Mesangial cell (primary cell): ENCODE measurements at places on chromosomes 2 and 18. TPM values are rescaled to one million over a fixed set of nuclear protein-coding genes. Genes with fewer than 3 reads are reported as not detected.

The ASXL3 gene
- 0.33 and 0.76 TPM in 2 replicates for total RNA-seq

The SLC19A3 gene
- 0.16 and 0.51 TPM in 2 replicates for total RNA-seq

The MOCOS gene
- total RNA-seq, result 8.6 and 12.8 TPM in 2 replicates

The UGT1A5 gene
- not detected in 2 replicates for total RNA-seq

The LHCGR gene
- total RNA-seq, result not detected in 2 replicates

The PGAP1 gene
- 3.1 and 4.4 TPM in 2 replicates for total RNA-seq
